ENCODE measurements at places on chromosomes 2 and 18. TPM values are rescaled to one million over a fixed set of nuclear protein-coding genes. Genes with fewer than 3 reads are reported as not detected.

- peaks cover 2% of the 10 kb centered on the region for H3K4me1 ChIP-seq
- no peak overlapping the region for H3K4me3 ChIP-seq
- no peak overlapping the region for H3K27ac ChIP-seq
- H3K27me3 ChIP-seq = no peaks in the 10 kb centered on the region
- DNase-seq = no peak
Measured at GRCh38 chr2:112073875-112074274, 18.8 kb downstream of the TMEM87B start.

- H3K27me3 ChIP-seq = peaks cover 44% of the 10 kb centered on the region
- DNase-seq = no peak
- no peaks in the 10 kb centered on the region for H3K36me3 ChIP-seq
Measured at GRCh38 chr2:111930409-111930808, 32.0 kb downstream of the MERTK start.

- no peak overlapping the region for H3K4me3 ChIP-seq
- no peaks in the 10 kb centered on the region for H3K4me1 ChIP-seq
- H3K27ac ChIP-seq = no peak overlapping the region
- H3K27me3 ChIP-seq = no peaks in the 10 kb centered on the region
- DNase-seq = no peak
- H3K36me3 ChIP-seq = no peaks in the 10 kb centered on the region
Measured at GRCh38 chr2:1477196-1478040, 64.2 kb downstream of the TPO start.

DNA sequence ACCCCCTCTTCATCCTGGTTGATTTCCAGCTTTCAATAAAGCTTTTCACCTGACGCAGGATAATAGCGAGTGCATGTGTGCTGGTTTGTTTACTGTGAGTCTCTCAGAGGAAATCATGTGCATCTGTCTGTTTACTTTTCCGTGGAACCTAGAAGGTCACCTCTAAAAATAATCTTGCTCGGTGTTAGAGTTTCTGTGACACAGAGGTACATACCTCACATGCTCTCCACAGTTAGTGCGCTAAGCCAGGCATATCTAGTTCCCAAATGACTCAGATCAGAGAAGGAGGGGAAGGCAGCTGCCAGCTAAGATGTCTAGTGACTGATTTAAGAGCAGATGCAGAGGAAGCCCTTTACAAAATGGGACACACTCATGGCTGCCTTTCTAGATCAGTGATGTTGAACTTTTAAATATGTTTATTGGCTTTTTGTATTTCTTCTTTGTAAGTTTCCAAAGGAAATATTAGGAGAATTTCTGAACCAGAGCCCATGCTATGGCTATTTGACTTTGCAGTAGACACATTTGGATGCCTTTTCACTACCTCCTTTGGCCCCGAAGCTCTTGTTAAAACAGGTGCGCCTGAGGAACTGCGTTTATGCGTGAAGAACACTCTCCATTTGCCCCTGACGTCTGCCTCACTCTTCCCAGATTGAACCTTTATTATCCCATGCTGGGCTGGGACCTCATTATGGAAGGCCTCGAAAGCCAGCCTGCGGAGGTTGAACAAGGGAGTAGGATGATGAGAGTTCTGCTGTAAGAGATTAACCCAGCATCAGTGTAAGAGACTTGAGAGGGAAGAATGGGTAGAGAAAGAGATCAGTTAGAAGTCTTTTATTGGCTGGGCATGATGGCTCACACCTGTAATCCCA lies 145.6 kb downstream of the FAM161A start:
- peaks cover 24% of the 10 kb centered on the region for H3K27me3 ChIP-seq
- no peak for DNase-seq
- no peak overlapping the region for H3K27ac ChIP-seq
- no peaks in the 10 kb centered on the region for H3K36me3 ChIP-seq
- no peak overlapping the region for H3K4me3 ChIP-seq

GRCh38 chr2:46812361-46813019 lies 103.1 kb downstream of the MCFD2 start:
- H3K4me3 ChIP-seq = no peak overlapping the region
- no peaks in the 10 kb centered on the region for H3K27me3 ChIP-seq
- no peak overlapping the region for H3K27ac ChIP-seq
- peaks cover 8% of the 10 kb centered on the region for H3K36me3 ChIP-seq
- H3K4me1 ChIP-seq = peaks cover 25% of the 10 kb centered on the region

- H3K27ac ChIP-seq = no peak overlapping the region
- H3K36me3 ChIP-seq = no peaks in the 10 kb centered on the region
- H3K4me3 ChIP-seq = no peak overlapping the region
- H3K27me3 ChIP-seq = peaks cover 32% of the 10 kb centered on the region
- no peak for DNase-seq
- peaks cover 2% of the 10 kb centered on the region for H3K4me1 ChIP-seq
Measured at GRCh38 chr2:174697255-174697654, 67.0 kb downstream of the CHRNA1 start.

GRCh38 chr18:44035554-44035953 lies 645.1 kb upstream of the SETBP1 start:
- no peaks in the 10 kb centered on the region for H3K36me3 ChIP-seq
- no peaks in the 10 kb centered on the region for H3K27me3 ChIP-seq
- no peak overlapping the region for H3K4me3 ChIP-seq
- no peak overlapping the region for H3K27ac ChIP-seq
- peaks cover 9% of the 10 kb centered on the region for H3K4me1 ChIP-seq

The DSC1 gene
- total RNA-seq = not detected

The CNDP2 gene
- total RNA-seq = 75.2 TPM

The ABCG5 gene
- not detected for total RNA-seq

The DHRS9 gene
- not detected for total RNA-seq

All from osteocyte (in vitro differentiated cells).